ENCODE measurements at places on chromosomes 1 and 21.
A peak's percentile ranks its signal among the peaks of the same experiment; 100 is the strongest.

DNA sequence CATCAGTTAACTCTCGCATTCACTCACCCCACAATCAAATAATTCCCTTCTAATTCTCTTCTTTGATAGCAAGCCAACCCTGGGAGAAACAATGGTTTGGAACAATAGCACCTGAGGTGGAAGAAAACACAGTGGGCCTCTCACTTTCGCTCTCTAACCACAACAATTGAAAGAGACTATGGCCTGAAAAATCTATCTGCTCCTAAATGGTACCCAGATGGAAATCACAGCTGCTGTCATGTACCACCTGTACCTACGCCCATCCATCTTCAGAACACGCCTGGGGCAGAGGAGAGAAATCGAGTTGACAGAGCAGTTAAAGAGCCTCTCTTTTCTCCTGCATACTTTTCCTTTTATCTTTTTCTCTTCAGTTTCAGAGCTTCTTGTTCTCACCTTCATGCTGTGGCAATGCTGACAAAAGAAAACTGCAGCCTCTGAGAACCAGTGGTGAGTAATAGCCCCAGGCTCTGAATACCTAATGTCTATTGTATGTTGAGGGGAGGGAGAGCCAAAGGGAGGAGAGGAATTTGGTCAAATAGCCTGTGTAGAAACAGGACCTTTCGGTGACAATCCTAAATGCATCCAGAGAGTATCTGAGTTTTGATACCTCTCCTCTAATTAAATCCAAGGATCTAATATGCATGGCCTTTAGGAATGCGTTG lies 57.7 kb downstream of the ZC3H11B start:
- DNase-seq, result no peak

DNA sequence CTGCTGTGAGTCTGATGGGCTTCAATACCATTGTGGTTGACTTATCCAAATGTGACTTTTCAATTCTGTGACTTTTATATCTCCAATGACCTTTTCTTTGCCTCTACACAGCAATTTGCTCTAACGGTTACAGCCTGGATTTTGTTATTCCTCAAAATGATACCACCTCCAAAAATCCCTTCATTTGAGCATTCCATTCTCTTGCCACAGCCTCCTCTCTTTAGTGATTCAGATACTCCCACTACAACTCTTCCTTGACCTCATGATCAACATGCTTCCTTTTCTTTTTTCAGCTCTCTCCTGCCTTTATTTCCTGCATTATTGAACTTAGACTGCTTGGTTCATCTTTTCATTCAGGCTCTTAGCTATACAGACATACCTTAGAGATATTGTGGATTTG lies 16.6 kb upstream of the IL19 start:
- no peak for DNase-seq

DNA sequence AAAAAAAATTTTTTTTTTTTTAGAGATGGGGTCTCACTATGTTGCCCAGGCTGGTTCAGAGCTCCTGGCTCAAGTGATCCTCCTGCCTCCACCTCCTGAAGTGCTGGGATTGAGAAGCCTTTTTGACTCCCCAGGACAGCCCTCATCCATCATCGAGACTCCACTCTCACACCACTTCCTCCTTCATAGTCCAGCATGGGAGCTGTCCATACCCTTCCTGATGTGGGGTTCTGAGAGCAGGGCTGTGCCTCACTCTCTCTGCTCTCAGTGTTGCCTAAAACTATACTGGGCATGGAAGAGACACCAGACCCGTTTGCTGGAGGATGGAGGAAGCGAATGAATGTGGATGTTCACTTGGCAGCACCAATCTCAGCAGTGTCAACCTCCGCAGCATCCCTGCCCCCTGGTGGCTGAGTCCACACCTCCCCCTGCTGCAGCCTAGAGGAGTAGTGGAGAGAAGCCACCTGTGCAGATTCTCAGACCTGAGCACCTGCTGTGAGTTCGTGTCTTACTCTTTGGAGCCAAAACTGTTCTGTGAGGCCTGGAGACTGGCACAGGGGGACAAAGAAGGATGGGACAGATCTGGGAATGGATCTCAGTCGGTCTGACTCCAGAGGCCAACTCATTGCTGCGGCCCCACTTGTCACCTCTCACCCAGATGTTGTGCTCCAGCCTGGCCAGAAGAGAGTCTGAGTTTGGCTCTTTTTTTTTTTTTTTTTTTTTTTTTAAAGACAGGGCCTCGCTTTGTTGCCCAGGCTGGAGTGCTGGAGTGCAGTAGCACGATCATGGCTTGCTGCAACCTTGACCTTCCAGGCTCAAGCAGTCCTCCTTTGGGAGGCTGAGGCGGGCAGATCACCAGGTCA lies 17.7 kb downstream of the TINAGL1 start:
- peak; percentile 37 for DNase-seq

DNA sequence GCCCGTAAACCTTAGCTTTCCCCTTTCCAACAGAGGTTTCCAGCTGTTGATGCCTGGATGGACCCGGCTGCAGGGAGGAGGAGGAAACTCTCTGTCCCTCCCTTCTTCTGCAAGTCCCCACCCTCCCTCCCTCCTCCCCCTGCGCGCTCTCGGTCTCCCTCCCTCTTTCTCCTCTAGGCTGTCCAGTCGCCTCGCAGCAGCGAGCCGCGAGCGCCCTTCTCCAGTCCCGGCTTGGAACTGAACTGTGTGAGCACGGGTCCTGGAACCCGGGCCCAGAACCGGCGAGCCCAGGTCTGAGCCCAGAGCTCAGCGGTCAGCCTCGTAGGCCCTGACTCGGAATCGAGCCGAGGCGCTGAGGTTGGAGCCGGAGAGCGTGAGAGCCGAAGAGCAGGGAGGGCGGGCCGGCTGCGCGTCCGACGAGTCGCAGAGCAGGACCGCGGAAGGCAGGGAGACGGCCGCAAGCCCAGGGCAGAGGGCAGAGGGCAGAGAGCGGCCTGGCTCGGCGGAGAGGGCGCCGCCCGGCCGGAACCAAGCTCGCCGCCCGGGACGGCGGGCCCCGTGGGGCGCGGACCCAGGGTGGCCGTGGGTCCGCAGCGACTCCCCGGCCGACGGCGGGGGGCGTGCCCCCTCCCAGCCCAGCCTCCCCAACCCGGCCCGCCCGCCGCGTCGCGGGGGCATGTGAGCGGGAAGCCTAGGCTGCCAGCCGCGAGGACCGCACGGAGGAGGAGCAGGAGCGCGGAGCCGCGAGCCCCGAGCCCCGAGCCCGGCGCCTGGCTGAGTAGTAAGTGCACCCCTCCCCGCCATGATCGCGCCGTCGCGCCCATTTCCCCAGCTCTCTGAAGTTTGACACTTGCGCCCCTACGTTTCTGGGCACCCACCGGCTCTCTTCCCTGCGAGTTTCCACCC lies at the start of gene SOX13:
Gene SOX13 (plus strand): TSS at position 185 of the 906 bp plus-strand sequence. CDS start 39,801 bp downstream, outside the sequence.
- DNase-seq, result no peak

DNA sequence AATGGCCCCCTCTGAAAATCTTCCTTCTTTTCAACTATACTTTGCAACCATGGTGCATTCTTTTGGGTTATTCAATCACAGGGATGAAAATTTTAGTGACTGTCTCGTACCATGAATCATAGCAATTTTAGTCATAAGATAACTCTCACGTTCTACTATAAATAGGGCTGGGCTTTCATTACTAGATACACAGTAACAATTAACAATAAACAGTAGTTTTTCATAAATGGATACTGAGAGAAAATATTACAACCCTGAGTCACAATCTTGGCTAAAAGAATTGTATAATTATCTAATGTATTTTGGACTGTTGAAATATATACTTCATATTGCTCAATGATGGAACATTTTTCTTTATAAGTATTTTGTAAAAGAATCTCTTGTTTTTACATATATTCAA lies 96.1 kb downstream of the TEX35 start:
- no peak for DNase-seq

DNA sequence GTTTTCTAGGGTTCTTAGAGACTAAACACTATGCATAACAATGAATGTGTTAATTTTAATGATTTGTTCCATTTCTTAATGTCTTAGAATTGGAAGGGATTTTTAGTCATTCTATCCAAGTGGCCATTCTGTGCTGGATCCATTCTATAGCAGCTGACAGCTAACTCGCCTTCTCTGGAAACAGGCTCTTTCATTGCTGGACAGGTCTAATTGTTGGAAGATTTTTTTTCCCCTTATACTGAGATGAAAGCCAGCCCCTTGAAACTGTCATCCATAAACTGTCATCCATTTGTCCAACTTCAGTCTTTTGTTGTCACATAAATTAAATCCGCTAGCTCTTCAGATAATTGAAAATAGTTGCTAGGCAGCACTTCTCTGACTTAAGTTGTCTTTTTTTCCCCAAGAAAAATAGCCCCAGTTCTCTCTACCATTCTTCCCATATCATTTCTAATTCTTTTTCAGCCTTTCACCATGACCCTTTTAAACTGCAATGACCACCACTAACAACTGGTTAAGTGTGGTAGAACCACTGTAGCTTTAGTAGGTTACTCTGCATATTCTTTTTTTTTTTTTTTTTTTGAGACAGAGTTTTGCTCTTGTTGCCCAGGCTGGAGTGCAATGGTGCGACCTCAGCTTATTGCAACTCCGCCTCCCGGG lies 19.7 kb downstream of the AK4 start:
- no peak for DNase-seq

DNA sequence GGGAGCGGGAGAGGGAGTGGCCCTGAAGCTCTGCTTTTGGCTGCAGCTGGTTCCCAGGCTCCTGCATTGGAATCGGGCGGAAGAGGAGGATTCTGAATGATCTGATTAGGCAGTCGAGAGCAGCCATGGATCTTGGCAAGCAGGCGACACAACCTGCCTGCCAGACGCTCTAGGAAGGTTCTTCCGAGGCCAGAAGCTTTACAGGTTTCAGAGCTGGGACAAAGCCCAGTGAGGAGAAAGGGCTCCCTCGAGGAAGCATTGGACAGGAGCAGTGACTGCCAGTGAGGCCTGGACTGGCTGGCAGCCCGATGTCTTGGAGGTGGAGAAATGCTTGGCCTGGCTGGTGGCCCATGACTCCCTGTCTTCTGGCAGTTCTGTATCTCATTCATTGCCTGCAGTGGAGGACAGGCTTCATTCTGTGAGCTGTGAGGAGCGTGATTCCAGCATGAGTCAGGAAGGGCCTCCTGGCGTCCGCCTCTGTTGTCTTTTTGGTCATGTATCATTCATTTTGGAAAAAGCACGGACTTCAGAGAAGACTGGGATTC lies 132.7 kb upstream of the IPO9 start:
- no peak for DNase-seq

DNA sequence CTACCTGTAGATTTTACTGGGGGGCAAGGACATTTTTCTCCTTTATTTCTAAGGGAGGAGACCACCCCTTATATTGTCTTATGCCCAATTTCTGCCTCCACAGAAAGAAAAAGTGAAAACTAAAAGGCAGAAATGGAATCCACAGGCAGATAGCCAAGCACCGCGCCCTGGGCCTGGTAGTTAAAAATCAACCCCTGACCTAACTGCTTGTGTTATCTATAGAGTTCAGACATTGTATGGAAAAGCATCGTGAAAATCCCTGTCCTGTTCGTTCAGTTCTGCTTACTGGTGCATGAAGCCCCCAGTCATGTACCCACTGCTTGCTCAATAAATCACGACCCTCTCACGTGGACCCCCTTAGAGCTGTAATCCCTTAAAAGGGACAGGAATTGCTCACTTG lies 33.7 kb upstream of the IL6R start:
- DNase-seq, result no peak

- DNase-seq, result no peak
Observed at GRCh38 chr1:230772457-230773395, 25.5 kb downstream of the CAPN9 start.

Measured in GM12864 (cell line).